Osteoblast (primary cell): ENCODE measurements at places on chromosomes 16 and 17. TPM values are rescaled to one million over a fixed set of nuclear protein-coding genes. Genes with fewer than 3 reads are reported as not detected.

Gene PERCC1
- total RNA-seq: not detected in 2 replicates

- H3K27ac ChIP-seq: no peak overlapping the region
- no peaks in the 10 kb centered on the region for H3K36me3 ChIP-seq
- peak; percentile 97 for DNase-seq
- H3K27me3 ChIP-seq: peaks cover 53% of the 10 kb centered on the region
- H3K4me1 ChIP-seq: no peaks in the 10 kb centered on the region
Observed at GRCh38 chr17:74923538-74924249, 379 bp upstream of the OTOP2 start.

GRCh38 chr16:2756288-2757015 is 4.0 kb downstream of the SRRM2 start:
- peaks cover 48% of the 10 kb centered on the region for H3K36me3 ChIP-seq
- peak; percentile 48 for DNase-seq
- H3K27me3 ChIP-seq: no peaks in the 10 kb centered on the region
- H3K4me1 ChIP-seq: peaks cover 23% of the 10 kb centered on the region
- no peak overlapping the region for H3K27ac ChIP-seq

DNA sequence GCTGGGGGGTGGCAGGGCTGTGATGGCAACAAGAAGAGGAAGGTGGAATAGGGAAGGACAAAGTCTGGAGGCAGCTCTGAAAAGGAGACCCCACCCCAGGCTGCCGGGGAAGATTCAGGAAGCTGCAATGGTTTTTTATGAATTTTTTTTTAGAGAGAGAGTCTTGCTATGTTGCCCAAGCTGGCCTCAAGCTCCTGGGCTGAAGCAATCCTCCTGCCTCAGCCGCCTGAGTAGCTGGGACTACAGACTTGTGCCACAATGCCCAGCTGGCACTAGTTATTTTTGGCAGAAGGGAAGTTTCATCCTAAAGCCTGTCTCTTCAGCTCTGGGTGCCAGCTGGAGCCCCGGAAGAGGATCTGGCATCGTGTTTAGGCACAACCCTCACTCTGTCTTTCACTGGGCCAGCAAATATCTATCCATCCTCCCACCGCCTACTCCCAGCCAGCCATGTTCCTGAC is 1.3 kb upstream of the CES3 start:
- no peak overlapping the region for H3K27ac ChIP-seq
- peaks cover 4% of the 10 kb centered on the region for H3K4me1 ChIP-seq
- H3K27me3 ChIP-seq: peaks cover 7% of the 10 kb centered on the region
- DNase-seq: no peak
- no peak overlapping the region for H3K4me3 ChIP-seq

DNA sequence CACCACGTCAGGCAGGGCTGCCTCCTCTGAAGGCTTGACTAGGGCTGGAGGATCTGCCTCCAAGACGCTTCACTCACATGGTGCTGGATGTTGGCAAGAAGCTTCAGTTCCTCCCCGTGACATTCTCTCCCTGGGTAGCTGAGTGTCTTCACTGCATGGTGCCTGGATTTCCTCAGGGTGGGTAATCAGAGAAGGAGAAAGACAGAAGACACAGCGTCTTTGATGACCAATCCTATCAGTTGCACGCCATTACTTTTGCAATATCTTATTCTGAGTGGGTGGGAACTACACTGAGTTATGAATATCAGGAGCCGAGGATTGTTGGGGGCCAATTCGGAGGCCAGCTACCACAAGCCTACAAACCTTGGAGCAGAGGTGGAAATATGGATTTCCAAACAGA is 139.7 kb downstream of the SHISA6 start:
- no peak overlapping the region for H3K4me3 ChIP-seq
- no peak for DNase-seq
- H3K4me1 ChIP-seq: no peaks in the 10 kb centered on the region

Gene TNFRSF17
- total RNA-seq: not detected in 2 replicates

Gene CDH16
- not detected in 2 replicates for total RNA-seq

GRCh38 chr16:81641395-81642106 is 137.5 kb upstream of the PLCG2 start:
- H3K4me3 ChIP-seq: no peak overlapping the region
- DNase-seq: no peak
- no peaks in the 10 kb centered on the region for H3K27me3 ChIP-seq
- no peaks in the 10 kb centered on the region for H3K36me3 ChIP-seq
- no peak overlapping the region for H3K27ac ChIP-seq

- no peaks in the 10 kb centered on the region for H3K27me3 ChIP-seq
- DNase-seq: peak; percentile 10
- H3K4me1 ChIP-seq: peaks cover 37% of the 10 kb centered on the region
- peak overlapping the region; percentile 63 for H3K27ac ChIP-seq
Observed at GRCh38 chr16:11909653-11910545, 5.9 kb downstream of the GSPT1 start.

GRCh38 chr16:31129568-31130335 is 5.8 kb downstream of the PRSS8 start:
- peaks cover under 1% of the 10 kb centered on the region for H3K27me3 ChIP-seq
- H3K36me3 ChIP-seq: peaks cover 8% of the 10 kb centered on the region
- DNase-seq: peak; percentile 80
- no peak overlapping the region for H3K27ac ChIP-seq

Gene NLRC3
- total RNA-seq: under 0.01 and 0.29 TPM in 2 replicates

GRCh38 chr17:1907909-1908698 is 78.3 kb downstream of the RPA1 start:
- peak overlapping the region; percentile 62 for H3K4me3 ChIP-seq
- peaks cover 9% of the 10 kb centered on the region for H3K4me1 ChIP-seq
- peaks cover 80% of the 10 kb centered on the region for H3K27me3 ChIP-seq

- H3K27me3 ChIP-seq: no peaks in the 10 kb centered on the region
- DNase-seq: peak; percentile 78
- peaks cover 14% of the 10 kb centered on the region for H3K36me3 ChIP-seq
- no peak overlapping the region for H3K27ac ChIP-seq
Observed at GRCh38 chr17:81230043-81230820, 7.5 kb upstream of the CEP131 start.

DNA sequence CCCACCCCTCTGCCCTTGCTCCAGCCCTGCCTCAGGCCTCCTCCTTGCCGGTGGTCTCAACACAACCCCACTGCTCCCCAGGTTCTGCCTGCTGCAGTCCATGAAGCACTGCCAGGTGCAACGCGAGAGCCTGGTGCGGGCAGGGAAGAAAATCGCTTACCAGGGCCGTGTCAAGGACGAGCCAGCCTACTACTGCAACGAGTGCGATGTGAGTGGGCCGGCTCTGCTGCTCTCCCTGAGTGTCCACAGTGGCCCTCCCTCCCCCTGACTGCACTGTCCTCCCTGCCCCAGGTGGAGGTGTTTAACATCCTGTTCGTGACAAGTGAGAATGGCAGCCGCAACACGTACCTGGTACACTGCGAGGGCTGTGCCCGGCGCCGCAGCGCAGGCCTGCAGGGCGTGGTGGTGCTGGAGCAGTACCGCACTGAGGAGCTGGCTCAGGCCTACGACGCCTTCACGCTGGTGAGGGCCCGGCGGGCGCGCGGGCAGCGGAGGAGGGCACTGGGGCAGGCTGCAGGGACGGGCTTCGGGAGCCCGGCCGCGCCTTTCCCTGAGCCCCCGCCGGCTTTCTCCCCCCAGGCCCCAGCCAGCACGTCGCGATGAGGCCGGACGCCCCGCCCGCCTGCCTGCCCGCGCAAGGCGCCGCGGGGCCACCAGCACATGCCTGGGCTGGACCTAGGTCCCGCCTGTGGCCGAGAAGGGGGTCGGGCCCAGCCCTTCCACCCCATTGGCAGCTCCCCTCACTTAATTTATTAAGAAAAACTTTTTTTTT is 1.8 kb upstream of the TMEM88 start:
- peaks cover 43% of the 10 kb centered on the region for H3K36me3 ChIP-seq
- no peaks in the 10 kb centered on the region for H3K27me3 ChIP-seq
- H3K4me3 ChIP-seq: no peak overlapping the region
- H3K4me1 ChIP-seq: peaks cover 19% of the 10 kb centered on the region

DNA sequence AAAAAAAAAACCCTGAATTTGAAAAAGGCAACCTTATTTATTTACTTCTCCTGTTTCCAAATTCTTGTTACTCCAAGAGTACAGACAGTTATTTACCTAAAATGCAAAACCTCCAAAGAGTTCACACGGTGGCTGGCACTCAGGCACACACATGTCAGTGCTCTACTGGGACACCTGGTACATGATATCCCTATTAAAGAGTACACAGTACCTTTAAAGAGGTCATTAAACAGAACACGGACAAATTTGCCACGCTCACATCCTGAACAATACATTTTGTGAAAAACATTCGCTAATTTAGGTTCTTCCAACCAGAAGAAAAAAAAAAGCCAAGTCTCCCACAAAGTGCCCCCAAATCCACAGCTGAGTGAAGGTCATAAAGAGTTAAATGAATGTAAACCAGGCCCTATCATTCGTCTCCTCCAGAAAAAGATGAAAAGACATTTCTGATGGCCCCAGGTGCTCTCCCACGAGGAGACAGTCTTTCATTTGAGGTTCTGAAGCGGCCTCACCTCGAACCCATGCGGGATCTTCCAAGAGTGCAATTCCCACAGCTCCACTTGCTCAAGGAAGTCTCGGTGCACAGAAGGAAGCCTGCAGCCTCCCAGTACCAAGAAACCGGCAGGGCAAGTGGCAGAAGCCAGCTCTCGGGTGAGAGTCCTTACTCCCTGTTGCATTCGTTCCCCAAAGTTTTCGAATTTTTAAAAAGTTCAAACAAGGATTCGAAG is 993 bp downstream of the ERN1 start:
- DNase-seq: peak; percentile 76
- no peaks in the 10 kb centered on the region for H3K36me3 ChIP-seq
- H3K27ac ChIP-seq: peak overlapping the region; percentile 74

Gene C16orf96
- total RNA-seq: under 0.01 TPM in 1 of 2 replicates, not detected in the other

- peaks cover 4% of the 10 kb centered on the region for H3K4me1 ChIP-seq
- no peaks in the 10 kb centered on the region for H3K36me3 ChIP-seq
- no peak overlapping the region for H3K4me3 ChIP-seq
- H3K27me3 ChIP-seq: no peaks in the 10 kb centered on the region
- DNase-seq: no peak
- no peak overlapping the region for H3K27ac ChIP-seq
Observed at GRCh38 chr17:70021726-70022125, 53.3 kb upstream of the KCNJ16 start.

- DNase-seq: no peak
- no peaks in the 10 kb centered on the region for H3K27me3 ChIP-seq
- H3K36me3 ChIP-seq: peaks cover 46% of the 10 kb centered on the region
- H3K4me1 ChIP-seq: peaks cover 6% of the 10 kb centered on the region
Observed at GRCh38 chr16:15701975-15702970, 52.2 kb downstream of the NDE1 start.

Gene ANKRD40CL
- total RNA-seq: 0.36 TPM in 1 of 2 replicates, not detected in the other

DNA sequence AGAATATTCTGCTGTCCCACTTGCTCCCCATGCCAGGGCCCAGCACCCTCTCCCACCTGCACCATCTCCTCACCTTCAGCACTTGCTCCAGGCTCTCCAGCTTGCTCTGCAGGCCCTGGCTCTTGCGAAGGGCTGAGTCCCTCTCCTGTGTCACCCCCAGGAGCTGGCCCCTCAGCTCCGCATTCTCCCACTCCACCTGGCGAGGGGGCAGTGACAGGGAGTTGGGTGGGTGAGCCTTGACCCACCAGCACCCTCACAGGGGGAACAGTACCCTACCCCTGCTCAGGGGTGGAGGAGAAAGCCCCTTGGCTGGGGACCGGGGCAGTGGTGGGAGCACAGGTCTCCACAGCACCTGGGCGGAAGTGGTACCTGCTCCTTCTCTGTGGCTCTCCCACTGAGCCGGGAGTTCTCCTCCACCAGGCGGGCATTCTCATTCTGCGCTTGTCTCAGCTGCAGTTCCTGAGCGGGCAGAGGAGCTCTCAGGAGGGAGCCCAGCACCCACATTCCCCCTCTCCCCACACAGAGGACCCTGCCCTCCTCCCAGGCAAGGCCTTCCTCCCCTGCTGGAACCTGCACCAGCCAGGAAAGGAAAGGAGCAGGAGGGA is 5.9 kb downstream of the TSPOAP1 start:
- no peak overlapping the region for H3K27ac ChIP-seq
- no peaks in the 10 kb centered on the region for H3K36me3 ChIP-seq
- peaks cover 14% of the 10 kb centered on the region for H3K27me3 ChIP-seq
- no peaks in the 10 kb centered on the region for H3K4me1 ChIP-seq

Gene MIEN1
- total RNA-seq: 14.8 and 16.5 TPM in 2 replicates

Gene NPIPA2
- 0.72 TPM in 1 of 2 replicates, not detected in the other for total RNA-seq

DNA sequence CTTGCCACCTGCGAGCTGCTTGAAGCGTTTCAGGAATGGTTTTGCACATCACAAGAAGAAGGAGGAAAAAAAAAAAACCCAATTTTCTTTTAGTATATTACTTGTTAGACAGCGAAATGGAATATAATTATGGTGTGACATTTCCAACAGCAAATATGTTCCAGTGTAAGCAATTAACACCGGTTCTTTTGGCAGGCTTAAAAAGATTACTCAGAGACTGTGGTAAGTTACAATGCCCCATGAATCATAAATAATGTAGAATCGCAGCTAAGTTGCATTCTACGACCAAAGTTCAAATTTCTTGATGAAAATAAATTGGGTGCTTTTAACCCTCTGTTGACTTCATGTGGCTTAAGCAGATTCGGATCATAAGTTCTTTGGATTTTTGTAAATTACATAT is 245.2 kb downstream of the XYLT1 start:
- no peaks in the 10 kb centered on the region for H3K36me3 ChIP-seq
- no peak overlapping the region for H3K27ac ChIP-seq
- peak; percentile 69 for DNase-seq

- no peak overlapping the region for H3K4me3 ChIP-seq
- no peak overlapping the region for H3K27ac ChIP-seq
- H3K36me3 ChIP-seq: no peaks in the 10 kb centered on the region
- DNase-seq: peak; percentile 90
Observed at GRCh38 chr16:81523387-81524115, 78.9 kb downstream of the CMIP start.

DNA sequence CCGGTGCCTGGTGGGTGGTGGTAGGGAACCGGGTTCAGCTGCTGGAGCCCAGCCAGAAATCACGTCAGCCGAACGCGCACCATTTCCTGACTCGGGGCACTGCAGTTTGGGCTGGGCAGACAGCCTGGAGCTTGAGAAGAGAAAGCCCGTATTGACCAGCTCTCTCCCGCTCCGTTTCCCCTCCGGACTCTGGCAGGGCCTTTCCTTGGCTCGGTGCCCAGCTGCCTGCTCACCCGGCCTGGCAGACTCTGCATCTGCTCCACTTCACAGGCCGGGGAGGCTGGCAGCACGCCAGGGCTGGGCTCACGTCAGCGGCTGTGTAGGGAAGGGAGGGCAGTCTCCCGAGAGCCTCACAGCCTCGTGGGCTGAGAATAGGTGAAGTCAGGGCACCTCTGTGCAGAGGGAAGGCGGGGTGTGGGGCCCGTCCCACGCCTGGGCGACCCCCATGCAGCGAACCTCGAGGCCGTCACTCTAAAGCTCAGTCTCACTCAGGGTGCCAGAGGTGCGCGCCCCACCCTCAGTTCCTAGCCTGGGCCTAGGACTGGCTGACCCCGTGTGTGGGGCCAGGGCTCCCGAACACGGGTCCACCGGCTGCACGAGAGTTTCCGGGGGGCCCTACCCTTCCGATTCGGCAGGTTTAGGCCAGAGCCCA is 59.1 kb downstream of the OR1D5 start:
- DNase-seq: peak; percentile 100
- H3K27ac ChIP-seq: peak overlapping the region; percentile 90
- H3K4me3 ChIP-seq: peak overlapping the region; percentile 49

- no peaks in the 10 kb centered on the region for H3K27me3 ChIP-seq
Observed at GRCh38 chr17:27878776-27879562, 14.2 kb downstream of the LYRM9 start.

Gene LHX1
- total RNA-seq: not detected in 2 replicates

Gene TBC1D3G
- total RNA-seq: 2.9 TPM in 1 of 2 replicates, not detected in the other

- no peaks in the 10 kb centered on the region for H3K36me3 ChIP-seq
- peaks cover 5% of the 10 kb centered on the region for H3K4me1 ChIP-seq
- H3K27me3 ChIP-seq: peaks cover 25% of the 10 kb centered on the region
- H3K4me3 ChIP-seq: no peak overlapping the region
- peak; percentile 62 for DNase-seq
Observed at GRCh38 chr17:35765756-35766488, 5.2 kb downstream of the C17orf50 start.

- no peaks in the 10 kb centered on the region for H3K36me3 ChIP-seq
- peak; percentile 100 for DNase-seq
- H3K27ac ChIP-seq: peak within 1 kb of the TSS; percentile 86
- H3K4me3 ChIP-seq: peak within 1 kb of the TSS; percentile 84
Observed at GRCh38 chr17:81394921-81395599, at the start of gene BAHCC1. TSS of gene BAHCC1 (plus strand) at chr17:81395457. CDS start at chr17:81399740, 4,283 bp downstream.
